ENCODE measurements at places on chromosomes 13 and 19.

DNA sequence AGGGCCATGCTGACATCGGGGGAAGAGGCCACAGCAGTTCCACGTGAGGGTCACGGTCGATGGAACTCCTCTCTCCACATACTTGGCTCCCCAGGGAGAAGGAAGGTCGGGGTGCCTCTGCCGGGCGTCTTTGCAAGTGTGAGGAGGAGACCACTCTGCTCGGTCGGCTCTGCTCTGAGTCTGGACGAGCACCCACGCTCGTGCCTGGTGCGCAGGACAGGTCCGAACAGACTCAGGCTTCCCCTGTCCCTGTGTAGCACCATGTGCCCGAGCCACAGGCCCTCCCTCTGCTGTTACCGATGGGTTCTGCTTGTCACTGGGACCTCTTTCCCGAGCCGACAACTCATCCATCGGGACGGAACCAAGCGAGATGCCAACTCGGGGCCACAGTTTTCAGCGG, 35.1 kb downstream of the TMEM255B start:
- DNase-seq = no peak

DNA sequence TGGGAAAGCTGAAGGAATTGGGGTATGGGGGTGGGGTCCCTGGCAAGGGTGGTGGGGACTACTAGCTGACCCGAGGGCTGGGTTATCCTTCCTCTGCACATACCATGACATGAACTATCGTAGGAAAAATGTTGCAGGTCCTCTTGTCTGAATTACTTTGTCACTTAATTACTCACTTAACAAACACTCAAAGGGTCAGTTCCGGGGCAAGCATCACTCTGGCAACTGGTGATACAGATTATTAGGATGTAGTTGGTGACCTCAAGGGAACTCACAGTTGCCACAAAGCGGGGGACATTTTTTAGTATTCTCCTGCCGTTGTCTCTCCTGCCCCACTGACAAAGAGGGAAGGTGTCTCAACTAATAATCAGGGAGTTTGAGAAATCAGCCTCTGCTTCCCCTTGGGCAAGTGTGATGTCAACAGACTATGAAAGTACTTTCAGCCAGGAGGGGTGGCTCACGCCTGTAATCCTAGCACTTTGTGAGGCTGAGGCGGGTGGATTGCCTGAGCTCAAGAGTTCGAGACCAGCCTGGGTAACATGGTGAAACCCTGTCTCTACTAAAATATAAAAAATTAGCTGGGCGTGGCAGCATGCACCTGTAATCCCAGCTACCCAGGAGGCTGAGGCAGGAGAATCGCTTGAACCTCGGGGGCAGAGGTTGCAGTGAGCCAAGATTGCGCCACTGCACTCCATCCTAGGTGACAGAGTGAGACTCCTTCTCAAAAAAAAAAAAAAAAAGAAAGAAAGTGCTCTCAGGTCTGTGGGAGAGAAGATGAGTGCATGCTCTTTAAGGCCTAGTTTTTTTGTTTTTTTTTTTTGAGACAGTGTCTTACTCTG, 10.3 kb downstream of the DNAJB1 start:
- DNase-seq = no peak

DNA sequence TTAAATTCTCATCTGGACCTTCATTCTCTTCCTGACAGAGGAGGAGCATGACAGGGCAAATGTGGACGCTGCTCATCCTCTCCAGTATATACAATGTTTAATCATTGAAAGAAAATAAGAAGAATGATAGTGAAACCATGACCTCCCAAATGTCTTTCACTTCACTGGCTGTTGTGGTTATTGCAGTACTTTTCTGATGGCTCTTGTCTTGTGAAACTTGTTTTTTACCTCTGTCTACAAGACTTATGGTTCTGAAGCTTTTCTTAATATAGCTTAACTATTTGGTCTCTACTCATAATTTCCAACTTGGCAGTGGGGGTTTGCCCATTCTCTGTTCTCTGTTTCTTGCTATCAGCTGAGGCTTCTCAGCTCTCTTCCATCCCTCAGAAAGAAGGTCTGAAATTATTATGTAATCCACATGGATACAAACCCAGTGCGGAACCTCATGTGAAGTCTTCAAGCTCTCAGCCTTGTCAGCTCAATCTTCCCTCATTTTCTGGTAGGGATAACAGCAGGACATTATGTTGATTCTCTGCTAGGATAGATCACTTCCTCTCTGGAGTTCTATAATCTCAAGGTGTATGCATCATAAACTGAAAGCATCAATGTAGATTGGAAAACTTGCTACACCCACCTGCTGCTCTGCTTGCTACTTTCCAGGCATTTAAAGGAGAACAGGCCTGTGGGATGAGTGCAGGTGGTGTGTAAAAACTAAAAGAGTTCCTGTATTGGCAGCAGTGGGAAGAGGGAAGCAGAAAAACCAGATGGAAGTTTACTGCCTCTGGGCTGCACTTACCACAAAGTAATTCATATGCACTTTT, 250.3 kb upstream of the HTR2A start:
- DNase-seq = no peak

DNA sequence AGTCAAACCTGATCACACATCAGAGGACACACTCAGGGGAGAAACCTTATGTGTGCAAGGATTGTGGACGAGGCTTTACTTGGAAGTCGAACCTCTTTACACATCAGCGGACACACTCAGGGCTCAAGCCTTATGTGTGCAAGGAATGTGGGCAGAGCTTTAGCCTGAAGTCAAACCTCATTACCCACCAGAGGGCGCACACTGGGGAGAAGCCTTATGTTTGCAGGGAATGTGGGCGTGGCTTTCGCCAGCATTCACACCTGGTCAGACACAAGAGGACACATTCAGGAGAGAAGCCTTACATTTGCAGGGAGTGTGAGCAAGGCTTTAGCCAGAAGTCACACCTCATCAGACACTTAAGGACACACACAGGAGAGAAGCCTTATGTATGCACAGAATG, 8.2 kb upstream of the ZNF527 start:
- no peak for DNase-seq

DNA sequence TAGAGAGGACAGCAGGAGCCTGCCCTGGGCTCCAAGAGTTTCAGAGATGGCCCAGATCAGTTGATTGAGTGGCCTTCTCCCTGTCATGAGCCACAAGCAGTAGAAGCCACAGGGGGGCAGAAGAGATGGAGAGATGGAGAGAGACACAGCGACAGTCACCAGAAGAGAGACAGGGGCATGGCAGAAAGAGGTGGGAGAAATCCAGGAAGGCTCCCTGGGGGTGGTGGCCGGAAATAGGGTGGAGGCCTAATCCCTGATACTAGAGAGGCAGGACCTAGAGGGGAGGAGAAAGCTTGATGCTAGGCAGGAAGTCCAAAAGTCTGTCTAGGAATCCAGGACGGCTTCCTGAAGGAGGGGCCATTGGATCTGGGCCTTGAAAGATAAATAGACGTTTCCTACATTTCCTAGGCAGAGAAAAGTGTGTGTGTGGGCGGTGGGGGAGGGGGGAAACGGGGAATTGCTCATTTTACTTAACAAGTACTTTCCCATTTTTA, 9.6 kb upstream of the TPM4 start:
- DNase-seq = no peak

GRCh38 chr19:6235031-6235951, 44.5 kb downstream of the MLLT1 start:
- DNase-seq = no peak

GRCh38 chr13:69202996-69203395, 904.6 kb upstream of the ATXN8OS start:
- no peak for DNase-seq

DNA sequence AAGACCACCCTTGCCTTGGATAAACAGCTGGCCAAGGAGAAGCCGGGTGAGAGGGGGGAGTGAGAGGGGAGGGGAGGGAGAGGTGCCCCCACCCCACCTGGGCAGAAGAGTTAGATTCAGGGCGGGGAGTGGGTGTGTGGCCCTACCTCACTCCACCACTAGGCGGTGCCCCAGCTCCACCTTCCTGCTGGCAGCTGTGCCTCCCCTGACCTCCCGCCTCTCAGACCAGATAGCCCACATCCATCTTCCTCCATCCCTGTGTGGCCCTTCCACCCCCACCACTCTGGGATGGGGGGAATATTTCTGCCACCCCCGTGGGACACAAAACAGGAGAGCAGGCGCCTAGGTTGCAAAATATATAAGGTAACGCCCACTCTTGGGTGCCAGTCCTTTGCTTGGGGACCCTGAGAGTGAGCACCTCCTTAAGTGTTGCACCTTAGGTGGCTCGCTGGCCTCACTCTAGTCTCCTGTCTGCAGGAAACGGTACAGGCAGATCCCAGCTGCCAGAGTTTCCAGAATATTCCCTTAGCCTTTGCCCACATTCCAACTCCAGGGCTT, 13.8 kb upstream of the EHD2 start:
- DNase-seq = no peak

- no peak for DNase-seq
Measured at GRCh38 chr13:87087741-87088140, 583.4 kb upstream of the SLITRK5 start.

GRCh38 chr19:5205381-5205780, 135.2 kb downstream of the PTPRS start:
- DNase-seq = no peak

GRCh38 chr13:24407844-24408243, 98.5 kb downstream of the C1QTNF9 start:
- no peak for DNase-seq

DNA sequence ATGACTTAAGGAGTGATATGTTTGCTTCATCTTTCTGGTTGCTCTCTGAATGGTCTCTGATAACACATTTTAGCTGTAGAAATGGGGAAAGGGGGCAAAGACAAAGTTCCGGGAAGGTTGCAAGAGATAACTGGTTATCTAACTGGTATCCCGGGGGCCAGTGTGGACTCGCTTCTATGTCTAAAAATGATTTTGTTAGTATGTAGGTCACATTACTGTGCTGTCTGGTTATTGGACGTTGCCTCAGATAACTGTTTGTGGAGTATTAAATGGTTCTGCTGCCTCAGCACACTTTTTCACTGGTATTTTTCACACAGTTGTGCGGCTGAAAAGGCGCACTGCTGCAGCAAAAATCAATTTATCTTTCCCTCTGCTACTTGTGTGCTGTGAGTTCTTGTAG, 63.0 kb upstream of the ZNF536 start:
- no peak for DNase-seq

GRCh38 chr13:92265408-92265807, 867.0 kb downstream of the GPC5 start:
- DNase-seq = no peak

DNA sequence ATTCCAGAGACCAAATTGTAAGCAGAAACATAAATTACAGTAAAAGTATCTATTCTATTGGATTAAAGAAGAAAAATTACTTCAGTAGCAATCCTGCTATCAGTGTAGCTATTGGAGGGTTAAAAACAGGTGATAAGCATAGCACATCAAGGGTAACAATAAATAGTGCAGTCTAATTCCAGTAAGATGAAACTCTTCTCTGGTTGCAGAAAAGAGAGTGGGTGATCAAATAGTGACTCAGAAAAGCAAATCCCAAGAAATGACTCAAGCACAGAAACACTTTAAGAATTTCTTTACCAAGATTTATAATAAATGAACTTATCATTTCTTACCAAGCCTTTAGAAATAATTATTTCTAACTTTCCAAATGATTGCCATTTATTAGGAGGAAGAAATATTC, 135.7 kb downstream of the LMO7 start:
- DNase-seq = no peak

DNA sequence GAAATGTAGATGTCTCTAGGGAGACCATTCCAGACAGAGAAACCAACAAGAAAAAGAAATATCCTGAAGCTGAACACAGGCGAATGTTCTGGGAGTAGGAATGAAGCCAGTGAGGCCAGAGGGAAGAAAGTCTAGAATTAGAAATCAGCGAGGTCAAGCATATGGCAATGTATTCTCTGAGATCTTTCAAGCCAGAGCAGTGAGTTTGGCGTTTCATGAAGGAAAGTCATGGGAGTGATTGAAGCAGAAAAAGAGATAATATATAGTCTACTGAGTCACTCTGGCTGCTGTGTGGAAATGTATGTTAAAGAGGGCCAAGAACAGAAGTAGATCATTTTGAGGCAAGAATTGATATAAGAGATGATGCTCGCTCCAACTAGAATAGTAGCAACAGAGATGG, 576.0 kb downstream of the PCDH17 start:
- DNase-seq = no peak

DNA sequence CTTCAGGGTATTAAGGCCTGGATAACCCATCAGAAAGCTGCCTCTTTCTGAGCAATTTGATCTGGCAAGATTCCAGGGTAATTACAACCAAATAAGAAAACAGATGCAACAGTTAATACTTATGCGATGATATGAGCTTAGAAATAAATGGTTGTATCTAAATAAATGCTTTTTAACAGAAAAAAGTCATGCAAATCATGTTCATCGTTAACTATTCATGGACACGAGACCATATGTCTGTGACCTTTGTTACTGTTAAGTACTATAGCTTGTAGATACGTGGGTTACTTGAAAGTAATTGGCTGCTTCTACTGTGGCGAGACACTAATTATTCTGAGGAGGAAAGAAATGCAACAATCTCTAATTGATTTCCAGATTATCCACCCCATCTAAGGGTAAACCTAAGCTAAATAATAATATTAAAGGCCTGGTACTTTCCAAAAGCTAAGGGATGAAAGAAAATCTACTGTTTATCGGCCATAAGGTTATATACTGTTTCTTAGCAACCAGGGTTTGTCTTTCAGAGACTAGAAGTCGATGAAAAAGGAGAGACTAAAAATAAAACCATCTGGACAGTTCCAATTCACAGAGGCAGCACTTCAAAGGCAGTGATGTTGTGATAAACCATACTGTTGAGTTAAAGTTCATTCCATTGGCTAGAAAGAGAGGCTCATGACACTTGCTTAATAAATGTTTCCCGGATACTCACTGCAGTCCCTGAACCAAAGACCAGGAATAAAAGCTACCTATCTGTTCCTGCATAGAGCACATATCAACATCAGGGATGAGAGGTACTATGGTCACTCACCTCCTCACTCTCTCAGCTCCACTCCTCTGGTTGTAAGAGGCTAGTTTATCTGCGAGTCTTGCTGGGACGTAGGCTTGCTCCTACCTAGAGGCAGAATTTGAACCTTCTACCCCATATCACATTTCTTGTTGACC, 1.5 kb downstream of the EPSTI1 start:
- no peak for DNase-seq

- no peak for DNase-seq
Measured at GRCh38 chr13:35894636-35895035, 236.5 kb downstream of the DCLK1 start.

- DNase-seq = no peak
Measured at GRCh38 chr13:93653776-93654175, 427.2 kb downstream of the GPC6 start.

- no peak for DNase-seq
Measured at GRCh38 chr19:23718802-23719201, 31.8 kb upstream of the ZNF675 start.
